ENCODE measurements at places on chromosomes 11 and 22. TPM values are rescaled to one million over a fixed set of nuclear protein-coding genes. Genes with fewer than 3 reads are reported as not detected.

- no peaks in the 10 kb centered on the region for H3K4me1 ChIP-seq
- H3K36me3 ChIP-seq, result no peaks in the 10 kb centered on the region
- H3K27ac ChIP-seq, result no peak overlapping the region
- DNase-seq, result no peak
These were observed 18.1 kb upstream of the MS4A4E start for GRCh38 chr11:60261014-60261413.

- H3K4me1 ChIP-seq, result no peaks in the 10 kb centered on the region
- no peak overlapping the region for H3K4me3 ChIP-seq
- no peaks in the 10 kb centered on the region for H3K36me3 ChIP-seq
- H3K27ac ChIP-seq, result no peak overlapping the region
These were observed 302.1 kb downstream of the CADM1 start for GRCh38 chr11:115202074-115202473.

DNA sequence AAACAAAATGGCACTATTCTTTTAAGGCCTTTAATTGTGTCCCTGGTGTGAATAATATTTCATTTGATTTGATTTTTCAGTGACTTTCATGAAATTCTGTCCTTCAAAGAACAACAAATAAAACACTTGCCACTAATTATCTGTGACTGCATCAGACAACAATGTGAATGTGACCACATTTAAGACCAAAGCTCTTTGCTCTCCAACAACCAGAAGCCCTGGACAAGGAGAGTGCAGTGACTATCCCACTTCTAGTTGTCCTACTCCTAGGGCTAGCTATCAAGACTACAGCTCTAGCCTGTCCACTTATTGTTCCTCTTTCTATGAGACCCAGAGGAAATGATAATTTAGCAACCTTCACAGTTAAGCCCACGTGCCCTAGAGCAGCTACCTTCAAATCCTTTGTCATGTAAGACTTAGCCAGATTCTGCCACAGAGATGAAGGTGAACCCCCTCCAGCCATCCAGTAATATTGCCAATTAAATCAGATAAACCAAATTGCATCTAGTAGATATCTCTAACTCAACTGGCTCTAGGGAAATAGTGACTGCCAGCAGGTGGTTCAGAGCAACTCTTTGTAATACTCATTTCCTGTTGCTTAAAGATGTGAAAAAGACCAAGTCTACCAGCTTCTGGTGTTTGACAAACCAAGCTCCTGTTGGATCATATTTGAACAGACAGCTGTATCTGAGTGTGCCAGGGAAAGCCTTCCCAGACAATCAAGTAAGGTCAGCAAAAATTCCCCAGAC is 142.6 kb upstream of the BLID start:
- no peak overlapping the region for H3K4me3 ChIP-seq
- no peaks in the 10 kb centered on the region for H3K4me1 ChIP-seq
- DNase-seq, result no peak
- H3K27ac ChIP-seq, result no peak overlapping the region

- H3K4me1 ChIP-seq, result no peaks in the 10 kb centered on the region
- no peak overlapping the region for H3K4me3 ChIP-seq
These were observed 87.4 kb downstream of the DLG2 start for GRCh38 chr11:85539740-85540139.

GRCh38 chr22:39592081-39593065 is 21.8 kb downstream of the CACNA1I start:
- H3K27ac ChIP-seq, result no peak overlapping the region
- H3K27me3 ChIP-seq, result peaks cover 47% of the 10 kb centered on the region
- no peak overlapping the region for H3K4me3 ChIP-seq
- H3K4me1 ChIP-seq, result no peaks in the 10 kb centered on the region
- no peaks in the 10 kb centered on the region for H3K36me3 ChIP-seq

DNA sequence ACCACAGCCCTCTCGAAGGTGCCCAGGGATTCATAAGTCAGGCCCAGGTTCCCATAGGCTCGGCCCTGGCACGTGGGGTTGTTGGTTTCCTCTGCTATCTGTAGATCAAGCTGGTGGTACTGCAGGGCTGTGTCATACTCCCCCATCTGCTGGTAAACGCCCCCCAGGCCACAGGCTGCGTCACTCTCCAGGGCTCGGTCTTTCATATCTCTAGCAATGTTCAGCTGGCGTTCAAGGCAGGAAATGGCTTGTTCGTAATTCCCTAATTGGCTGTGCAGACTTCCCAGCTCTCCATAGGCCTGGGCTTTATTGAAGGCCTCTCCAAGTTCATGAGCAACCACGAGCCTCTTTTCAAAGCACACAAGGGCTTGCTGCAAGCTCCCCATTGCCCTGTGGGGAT is 186.4 kb upstream of the PITPNB start:
- H3K36me3 ChIP-seq, result no peaks in the 10 kb centered on the region
- no peak overlapping the region for H3K4me3 ChIP-seq
- no peak for DNase-seq
- no peak overlapping the region for H3K27ac ChIP-seq
- H3K27me3 ChIP-seq, result peaks cover 3% of the 10 kb centered on the region

GRCh38 chr11:8328231-8328794 is 64.6 kb upstream of the LMO1 start:
- no peak overlapping the region for H3K27ac ChIP-seq
- peaks cover 4% of the 10 kb centered on the region for H3K4me1 ChIP-seq
- H3K4me3 ChIP-seq, result no peak overlapping the region
- DNase-seq, result no peak
- no peaks in the 10 kb centered on the region for H3K36me3 ChIP-seq

GRCh38 chr11:111417766-111418435 is 38.8 kb upstream of the POU2AF1 start:
- no peaks in the 10 kb centered on the region for H3K27me3 ChIP-seq
- H3K4me1 ChIP-seq, result peaks cover 42% of the 10 kb centered on the region
- no peak overlapping the region for H3K27ac ChIP-seq
- no peaks in the 10 kb centered on the region for H3K36me3 ChIP-seq
- no peak overlapping the region for H3K4me3 ChIP-seq

- no peaks in the 10 kb centered on the region for H3K27me3 ChIP-seq
- H3K4me3 ChIP-seq, result no peak overlapping the region
- DNase-seq, result no peak
- H3K36me3 ChIP-seq, result no peaks in the 10 kb centered on the region
These were observed 78.7 kb upstream of the MYOD1 start for GRCh38 chr11:17640493-17641164.

Gene ALDH3B2
- total RNA-seq, result not detected

Gene TEX12
- total RNA-seq, result not detected
